ENCODE measurements at places on chromosomes 2 and 18.

GRCh38 chr2:5740053-5740452 is 47.9 kb downstream of the SOX11 start:
- DNase-seq: no peak

GRCh38 chr2:111904726-111905474 is 6.5 kb downstream of the MERTK start:
- no peak for DNase-seq

GRCh38 chr2:74461187-74462053 is 3.2 kb downstream of the WBP1 start:
- no peak for DNase-seq

- DNase-seq: no peak
These were observed 263.8 kb downstream of the PHLPP1 start for GRCh38 chr18:62979176-62979575.

DNA sequence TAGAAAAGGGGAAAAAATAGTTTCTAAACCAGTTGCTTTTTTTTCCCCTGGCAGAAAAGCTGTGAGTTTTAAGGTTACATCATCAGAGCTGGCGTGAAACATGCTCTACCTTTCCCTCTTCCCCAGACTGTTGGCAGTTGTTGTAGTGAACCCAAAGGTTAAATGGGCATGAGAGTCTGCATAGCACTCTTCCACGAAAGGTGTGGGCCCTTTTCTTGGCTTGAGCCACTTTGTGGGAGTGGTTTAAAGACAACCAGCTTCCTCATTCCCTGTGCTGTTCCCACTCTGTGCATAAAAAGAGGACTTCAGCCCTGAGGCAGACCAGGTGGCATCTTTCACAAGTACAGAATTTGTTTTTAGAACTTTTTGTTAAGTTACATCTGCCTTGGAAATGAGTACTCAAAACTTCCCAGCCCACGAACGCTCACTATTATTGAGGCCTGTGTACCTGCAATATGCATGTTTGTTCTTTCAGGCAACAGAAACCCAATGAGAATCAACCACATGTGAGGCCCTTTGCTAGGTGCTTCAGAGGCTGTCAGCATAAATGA is 243.8 kb downstream of the BABAM2 start:
- DNase-seq: no peak

Data from activated T-helper 9 cell treated with anti-CD3 and anti-CD28 coated beads, Interleukin-2, amount 50 U/mL, for 16 hours (primary cell).